Adipocyte (in vitro differentiated cells): ENCODE measurements at places on chromosomes 3 and 15.
A peak's percentile ranks its signal among the peaks of the same experiment; 100 is the strongest.

DNA sequence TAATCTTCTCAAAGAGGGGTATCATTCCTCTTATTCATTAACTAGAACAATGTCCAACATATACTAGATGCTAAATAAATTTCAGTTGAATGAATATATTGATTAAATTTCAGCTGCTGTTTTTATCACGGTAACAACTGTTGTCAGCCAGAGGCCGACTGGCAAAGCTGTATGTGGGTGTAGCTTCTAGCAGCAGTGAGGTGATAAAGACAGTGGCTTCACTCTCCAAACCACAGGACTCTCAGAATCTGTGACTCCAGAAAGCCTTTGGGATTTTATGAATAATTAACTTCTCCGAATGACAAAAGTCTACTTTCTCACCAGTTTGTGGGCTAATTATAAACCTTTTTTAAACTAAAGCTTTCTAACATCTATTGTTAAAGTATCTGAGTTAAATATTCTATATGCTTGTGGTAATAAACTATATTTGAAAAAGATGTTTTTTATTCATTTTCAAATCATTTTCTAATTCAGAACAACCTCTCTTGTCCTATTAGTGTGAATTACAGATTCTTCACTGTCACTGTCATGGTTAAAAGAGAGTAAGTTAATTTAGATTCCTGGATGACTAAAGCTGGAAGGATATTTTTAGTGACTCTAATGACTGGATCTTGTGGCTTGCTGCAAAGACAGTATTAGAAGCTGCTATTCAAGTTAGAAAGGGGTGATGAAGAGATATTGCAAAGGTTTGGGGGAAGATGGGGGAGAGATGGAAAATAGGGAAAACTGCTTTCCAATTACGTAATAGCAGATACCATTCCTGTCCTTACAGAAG lies 796.4 kb upstream of the ARPP21 start:
- peak; percentile 4 for DNase-seq

- DNase-seq, result peak; percentile 71
Observed at GRCh38 chr15:69760258-69760845, 307.7 kb downstream of the RPLP1 start.

DNA sequence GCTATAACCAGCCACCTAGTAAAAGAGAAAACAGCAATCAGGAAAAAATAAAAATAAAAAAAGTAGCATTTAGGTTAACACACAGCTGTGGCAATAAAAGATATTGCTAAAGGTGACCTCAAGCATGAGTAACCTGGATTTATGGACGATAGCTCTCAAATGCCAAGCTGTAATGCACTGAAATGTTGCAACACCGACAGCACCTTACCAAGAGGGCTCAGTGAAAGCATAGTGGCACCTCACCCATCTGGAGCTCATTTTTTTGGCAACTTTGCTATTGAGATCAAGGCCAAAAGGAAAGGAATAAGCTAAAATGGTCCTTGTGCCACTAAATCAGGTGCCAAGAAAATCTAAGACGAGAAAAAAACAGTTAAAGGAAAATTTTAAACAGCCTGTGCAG lies 2.5 kb downstream of the HACD2 start:
- DNase-seq, result no peak

- DNase-seq, result no peak
Observed at GRCh38 chr15:80531796-80532195, 127.6 kb downstream of the ARNT2 start.

DNA sequence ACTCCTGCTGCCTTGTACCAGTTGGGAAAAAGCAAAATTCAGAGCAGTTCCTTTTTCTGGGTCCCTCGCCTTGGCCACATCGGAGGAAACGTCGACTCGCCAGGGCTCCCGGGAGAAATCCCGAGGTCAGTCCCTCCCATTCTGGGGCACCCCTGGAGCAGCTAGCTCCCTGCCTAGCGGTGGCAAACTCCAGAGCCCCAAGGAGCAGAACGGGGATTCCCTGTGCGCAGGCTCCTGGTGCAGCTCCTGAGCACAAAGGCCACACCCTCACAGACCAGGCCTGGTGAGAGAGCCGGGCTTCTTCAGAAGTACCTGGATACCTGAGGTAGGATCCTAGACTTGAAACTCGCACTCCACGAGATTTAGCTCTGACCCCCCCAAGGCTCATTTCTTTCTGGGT lies 2.6 kb downstream of the LRRC3B start:
- DNase-seq, result no peak

- DNase-seq, result no peak
Observed at GRCh38 chr3:191269289-191270085, 59.7 kb upstream of the CCDC50 start.

- no peak for DNase-seq
Observed at GRCh38 chr3:47273564-47273963, 9.0 kb downstream of the KIF9 start.

- peak; percentile 81 for DNase-seq
Observed at GRCh38 chr3:8741581-8742261, 8.1 kb downstream of the CAV3 start.

DNA sequence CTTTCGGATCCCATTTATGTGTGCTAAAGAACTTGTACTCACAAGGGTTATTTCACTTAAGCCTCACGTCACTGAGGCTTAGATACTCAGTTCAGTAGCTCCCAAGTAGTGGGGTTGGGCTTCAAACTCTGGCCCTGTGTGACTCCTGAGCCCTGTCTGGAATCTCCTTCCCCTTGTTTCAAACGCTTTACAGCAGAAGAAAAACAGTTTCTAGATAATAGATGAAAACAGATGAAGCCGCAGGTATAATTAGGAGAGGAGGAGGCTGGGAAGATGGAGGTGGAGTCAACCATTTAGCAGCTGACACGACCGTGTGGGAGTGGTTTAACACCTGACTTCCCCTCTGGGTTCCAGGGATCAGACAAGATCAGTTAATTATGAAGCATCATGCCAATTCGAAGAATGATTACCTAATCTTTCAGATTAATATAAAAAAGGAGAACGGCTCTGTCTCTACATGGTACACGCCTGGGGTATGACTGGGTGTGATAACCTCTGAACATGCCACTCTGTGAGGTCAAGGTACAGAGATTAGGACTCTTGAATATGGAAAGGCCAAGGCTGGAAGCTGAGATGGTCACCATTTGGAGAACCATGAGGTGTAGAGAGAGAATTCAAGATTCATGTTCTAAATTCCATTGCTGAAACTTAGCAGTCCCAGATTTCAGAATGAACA lies 31.1 kb downstream of the TPM1 start:
- no peak for DNase-seq

DNA sequence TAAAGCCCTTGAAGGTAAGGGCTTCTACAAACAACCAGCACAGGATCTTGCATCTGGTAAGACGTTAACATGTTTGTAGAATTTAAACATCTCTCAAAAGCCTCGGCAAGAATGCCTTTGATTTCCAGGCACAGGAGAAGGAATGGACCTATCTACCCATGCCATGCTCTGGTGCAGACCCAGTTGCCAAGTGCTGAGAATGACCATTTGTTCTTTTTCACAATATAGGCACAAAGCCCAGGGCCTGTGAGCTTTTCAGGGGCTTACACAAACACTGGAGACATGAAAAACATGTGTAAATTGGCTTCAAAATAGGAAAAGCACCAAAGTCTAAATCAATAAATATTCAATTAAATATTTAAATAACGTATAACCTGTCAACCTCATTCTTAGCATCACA lies 266.9 kb upstream of the TTC14 start:
- DNase-seq, result no peak

DNA sequence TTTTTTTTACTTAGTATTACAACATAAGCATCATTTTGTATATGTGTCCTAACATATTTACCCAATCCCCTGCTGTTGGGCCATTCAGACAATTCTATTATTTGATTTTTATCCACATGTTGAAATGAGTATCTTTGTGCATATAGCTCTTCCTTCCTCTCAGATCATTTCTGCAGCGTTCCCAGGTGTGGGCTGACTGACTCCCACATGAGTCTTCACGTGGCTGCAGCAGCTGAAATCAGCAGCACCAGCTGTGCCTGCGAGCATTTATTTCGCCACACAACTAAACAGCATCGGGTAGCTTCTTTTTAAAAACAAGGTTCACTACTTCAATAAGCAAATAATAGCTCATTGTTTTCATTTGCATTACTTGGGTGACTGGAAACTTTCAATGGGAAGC lies 44.5 kb upstream of the PDE8A start:
- DNase-seq, result no peak

- DNase-seq, result no peak
Observed at GRCh38 chr15:48632651-48633050, 12.9 kb downstream of the FBN1 start.

GRCh38 chr15:20344601-20345400 lies 196.8 kb downstream of the GOLGA6L6 start:
- DNase-seq, result no peak

DNA sequence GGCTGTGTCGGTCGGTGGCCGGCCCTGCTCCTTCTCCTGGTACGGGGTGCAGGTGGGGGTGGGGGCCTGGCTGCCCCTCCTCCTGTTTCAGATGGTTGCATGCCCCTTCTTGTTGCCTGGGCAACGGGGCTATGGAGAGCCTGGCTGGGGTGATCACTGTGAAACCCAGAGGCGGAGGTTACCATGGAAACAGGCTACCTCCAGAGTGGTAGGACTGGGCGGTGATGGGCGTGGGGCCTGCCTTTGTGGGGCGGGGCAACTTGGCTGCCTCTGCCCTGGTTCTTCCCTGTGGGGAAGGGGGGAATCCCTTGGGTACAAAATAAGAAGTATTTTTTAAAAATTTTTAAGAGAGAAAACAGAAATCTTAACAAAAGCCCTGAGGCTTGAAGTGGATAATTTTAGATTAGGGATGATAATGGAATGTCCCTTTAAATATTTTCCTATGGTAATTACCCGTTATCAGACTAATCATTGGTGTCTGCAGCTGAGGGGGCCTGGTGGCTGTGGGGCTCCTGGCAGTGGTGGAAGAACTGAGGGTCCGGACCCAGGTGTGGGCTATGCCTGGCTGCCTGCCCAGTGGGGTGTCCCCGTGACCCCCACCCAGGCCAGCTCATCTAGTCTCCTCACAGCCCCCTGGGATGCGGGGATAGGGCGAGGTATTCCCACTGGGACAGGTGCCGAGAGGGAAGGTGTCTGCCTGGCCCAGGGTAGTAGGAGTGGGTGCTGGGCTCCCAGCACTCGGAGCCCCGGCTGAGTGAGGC lies 32.5 kb downstream of the PLXNA1 start:
- DNase-seq, result no peak
